CD4-positive, alpha-beta T cell treated with Interleukin-15 for 1 hour (primary cell): ENCODE measurements at places on chromosomes 1 and 21.

- peak; percentile 94 for DNase-seq
These were observed 32.4 kb downstream of the EIF2D start for GRCh38 chr1:206579747-206580437.

GRCh38 chr1:187621951-187622350, 793.2 kb downstream of the PLA2G4A start:
- DNase-seq: no peak

DNA sequence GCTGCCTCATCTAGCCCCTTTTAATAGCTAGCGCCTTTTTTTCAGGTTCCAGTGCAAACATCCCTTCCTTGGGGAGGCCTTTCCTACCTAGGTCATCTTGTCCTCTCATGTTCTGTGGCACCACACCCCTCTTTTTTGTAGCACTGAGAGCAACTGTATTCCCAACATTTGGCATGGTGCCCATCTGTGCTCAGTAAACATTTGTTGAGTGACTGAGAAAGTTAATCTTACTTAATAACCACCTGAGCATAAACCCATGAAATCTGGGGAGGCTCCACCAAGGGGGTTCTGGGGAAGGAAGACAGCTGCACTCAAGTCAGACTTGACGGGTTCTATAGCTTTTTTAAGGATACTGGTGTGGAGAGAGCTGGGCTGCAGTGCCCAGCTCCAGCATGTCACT, 90.0 kb downstream of the NOS1AP start:
- no peak for DNase-seq

- DNase-seq: no peak
These were observed 92.5 kb downstream of the CDC42BPA start for GRCh38 chr1:227225715-227226346.

- DNase-seq: no peak
These were observed 54.9 kb downstream of the CAPZB start for GRCh38 chr1:19430121-19431068.

DNA sequence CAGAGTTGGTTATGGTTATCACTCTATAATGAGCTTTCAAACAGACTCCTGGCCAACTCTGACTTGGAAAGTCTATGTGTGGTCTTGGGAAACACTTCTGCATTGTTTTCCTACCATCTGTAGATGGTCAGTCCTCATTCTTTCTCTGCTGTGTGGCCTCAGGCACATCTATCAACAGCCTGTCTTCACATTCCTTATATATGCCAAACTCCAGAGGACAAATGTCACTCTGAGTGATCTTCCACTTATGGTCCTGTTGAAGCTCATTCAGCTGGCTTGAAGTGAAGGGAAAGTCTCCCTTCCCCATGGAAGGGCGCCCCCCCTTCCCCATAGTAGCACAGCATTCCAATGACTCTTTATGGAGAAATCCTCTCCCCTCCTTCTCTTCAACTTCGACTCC, 58.7 kb downstream of the VANGL2 start:
- DNase-seq: no peak

- DNase-seq: no peak
These were observed 355.8 kb upstream of the LYPLAL1 start for GRCh38 chr1:218817691-218818465.

DNA sequence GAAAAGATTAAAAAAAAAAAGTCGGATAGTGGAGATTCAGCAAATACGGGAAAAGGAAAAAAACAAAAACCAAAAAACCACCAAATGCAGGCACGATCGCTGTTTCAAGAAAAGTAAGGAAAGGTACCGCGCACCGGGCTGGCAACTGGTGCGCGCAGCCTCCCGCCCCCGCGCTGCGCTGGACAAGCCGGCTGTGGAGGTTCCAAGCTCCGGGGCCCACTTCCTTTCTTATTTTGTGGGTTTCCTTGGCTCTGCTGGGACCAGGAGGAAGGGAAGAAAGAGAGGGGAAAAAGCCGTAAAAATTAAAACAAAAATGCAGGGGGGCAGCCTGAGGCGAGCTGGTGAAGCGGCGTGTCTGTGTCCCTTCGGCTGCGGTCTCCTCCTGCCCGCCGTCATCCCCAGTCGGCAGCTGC, 233 bp downstream of the ADAMTS5 start:
- no peak for DNase-seq

GRCh38 chr1:38819040-38819439, 40.5 kb downstream of the RRAGC start:
- no peak for DNase-seq

DNA sequence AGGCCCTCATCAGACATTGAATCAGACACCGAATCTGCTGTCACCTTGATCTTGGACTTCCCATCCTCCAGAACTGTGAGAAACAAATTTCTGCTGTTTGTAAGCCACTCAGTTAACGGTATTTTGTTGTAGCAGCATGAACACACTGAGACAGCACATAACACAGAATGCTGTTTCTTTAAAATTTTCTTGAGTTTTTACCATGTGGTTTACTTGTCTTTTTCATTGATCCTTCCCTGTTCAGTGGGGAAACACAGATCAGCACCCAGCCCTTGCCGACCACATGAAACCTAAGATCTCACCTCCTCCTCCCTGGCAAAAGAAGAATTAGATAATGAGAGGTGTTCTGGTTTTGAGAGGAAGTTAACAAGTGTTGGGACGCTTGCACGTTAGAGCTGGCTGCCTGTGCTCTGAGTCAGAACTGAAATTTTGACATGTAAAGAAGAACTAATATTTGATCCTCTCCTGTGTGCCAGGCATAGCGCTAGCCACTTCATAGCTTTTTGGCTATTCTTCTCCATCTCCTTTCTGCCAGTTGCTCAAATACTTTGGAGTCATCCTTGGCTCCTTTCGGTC, 179.6 kb downstream of the DHRS3 start:
- DNase-seq: peak; percentile 52

- DNase-seq: no peak
These were observed 69.3 kb downstream of the FOXD2 start for GRCh38 chr1:47507144-47507543.

DNA sequence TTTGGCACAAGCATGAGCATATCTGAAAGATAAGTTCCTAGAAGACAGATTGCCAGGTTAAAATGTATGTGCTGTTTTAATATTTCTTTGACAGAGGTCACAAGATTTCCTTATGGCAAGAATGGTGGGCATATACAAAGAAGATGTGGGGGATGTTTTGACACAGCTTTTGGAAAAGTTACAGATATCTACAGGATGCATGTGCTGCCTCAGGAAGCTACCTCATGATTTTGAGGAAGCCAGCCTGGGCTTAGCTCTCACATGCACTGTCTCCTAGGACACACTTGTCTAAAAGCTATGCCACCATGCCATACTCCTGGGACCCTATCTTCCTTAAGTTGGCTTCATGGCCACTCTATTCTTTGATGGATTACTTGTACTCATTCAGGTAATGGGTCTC, 99.9 kb downstream of the C1orf94 start:
- DNase-seq: no peak

DNA sequence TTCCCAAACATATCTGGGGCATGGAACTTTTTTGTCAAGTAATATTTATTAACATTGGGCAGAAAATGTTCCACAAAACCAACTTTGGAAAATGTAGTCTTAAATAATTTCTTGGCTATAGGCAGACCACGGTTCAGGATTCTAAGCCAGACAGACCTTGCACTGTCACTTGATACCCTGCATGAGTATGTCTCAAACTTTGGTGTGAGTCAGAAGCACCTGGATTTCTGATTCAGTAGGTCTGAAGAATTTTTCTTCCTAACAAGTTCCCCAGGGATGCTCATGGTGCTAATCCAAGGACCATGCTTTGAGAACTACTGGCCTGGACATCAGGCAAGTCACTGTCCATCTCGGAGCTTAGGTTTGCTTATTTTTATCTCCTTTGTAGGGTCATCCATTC, 562.0 kb downstream of the PLPP3 start:
- DNase-seq: no peak

- no peak for DNase-seq
These were observed 28.2 kb downstream of the SNAP47 start for GRCh38 chr1:227763246-227764018.

DNA sequence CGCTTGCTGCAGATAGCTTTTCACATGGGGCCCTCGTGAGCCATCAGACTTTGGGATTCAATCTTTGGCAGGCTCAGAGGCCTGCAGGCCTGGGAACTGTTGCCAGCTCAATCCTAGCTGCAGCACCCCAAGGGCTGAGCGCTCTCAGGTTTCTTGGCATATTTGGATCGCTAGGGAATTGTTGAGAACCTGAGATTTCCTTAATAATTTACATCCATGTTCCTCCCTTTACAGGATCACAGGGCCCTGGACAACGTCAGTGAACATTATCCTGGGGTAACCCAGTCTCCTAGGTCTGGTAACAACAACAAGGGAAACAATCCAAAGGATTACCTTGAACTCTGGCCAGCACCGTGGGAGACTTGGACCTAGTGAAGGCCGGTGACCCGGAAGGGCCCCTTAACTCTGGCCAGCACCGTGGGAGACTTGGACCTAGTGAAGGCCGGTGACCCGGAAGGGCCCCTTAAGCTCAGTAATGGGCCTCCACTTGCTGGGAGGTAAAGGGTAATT, 49.3 kb upstream of the NEK2 start:
- DNase-seq: no peak

GRCh38 chr1:27113861-27114260, 41.1 kb downstream of the SLC9A1 start:
- DNase-seq: no peak

DNA sequence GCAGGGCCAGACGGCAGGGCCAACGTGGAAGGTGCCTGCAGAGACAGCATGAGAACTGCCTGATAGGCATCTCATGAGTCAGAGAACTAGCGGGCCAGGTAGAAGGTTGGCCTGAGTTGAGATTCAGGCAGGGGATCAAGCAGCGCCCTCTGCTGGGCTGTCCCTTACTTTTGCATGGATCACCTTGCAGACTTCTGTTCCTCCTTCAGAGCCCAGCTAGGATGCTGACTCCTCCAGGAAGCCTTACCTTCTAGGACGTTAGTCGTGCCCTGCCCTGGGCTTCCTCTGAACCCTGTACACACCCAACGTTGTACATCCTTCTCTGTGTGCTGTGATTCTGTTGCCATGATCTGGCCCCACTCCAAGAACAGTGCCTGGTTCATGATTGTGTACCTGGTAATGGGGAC, 231.3 kb upstream of the VAMP3 start:
- DNase-seq: no peak

- no peak for DNase-seq
These were observed 64.0 kb downstream of the PLPPR5 start for GRCh38 chr1:98940722-98941079.

DNA sequence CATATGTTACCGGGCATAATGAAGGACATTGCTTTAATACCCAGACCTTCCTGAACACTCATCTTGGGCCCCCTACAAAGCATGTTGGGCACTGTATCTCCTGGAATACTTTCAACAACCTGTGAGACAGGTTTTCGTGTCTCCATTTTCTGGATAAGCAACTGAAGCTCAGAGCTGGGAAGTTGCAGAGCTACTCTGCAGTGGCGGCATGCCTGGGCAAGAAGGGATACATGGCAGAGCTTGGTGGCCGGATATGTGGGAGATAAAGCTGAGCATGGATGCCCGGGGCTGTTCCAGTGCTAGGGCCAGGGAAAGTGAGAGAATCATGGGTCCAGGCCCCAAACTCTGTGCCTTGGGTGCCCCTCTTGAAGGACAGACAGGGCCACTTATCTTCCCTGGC, 71.6 kb upstream of the KCND3 start:
- DNase-seq: no peak

DNA sequence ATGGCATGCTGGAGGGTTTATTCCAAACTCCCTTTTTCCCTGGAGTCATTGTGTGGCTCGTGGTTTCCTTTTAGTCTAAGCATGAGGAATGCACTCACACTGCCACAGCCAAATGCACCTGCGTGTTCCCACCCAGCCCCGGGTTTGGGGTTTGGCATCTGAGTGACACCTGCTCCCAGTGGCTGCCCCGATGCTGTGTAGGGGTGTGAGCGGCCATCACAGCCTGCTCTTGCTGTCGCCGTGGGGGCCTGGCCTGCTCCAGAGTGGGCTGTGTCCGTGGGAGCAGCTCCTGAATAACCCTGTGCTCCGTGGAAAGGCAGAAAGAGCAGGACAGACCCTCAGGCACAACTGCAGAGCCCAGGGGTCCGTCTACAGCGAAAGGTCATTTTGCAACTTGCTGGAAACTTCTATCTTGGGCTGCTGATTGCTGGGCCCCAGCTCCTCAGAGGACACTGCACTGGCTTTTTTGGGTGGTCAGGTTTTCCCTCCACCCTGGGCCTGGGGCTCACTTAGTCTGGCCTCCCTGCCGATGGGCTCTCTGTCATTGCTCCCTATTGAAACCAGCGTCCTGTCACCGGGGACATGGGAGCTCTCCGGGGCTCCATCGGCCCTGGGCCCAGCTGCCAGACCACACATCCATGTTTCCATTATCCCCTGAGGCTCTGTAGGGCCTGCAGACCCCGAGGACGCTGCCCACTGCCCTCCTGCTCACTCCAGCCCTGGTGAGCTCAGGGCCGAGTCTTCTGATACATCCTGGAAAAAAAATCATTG, 74.1 kb downstream of the AJAP1 start:
- no peak for DNase-seq

DNA sequence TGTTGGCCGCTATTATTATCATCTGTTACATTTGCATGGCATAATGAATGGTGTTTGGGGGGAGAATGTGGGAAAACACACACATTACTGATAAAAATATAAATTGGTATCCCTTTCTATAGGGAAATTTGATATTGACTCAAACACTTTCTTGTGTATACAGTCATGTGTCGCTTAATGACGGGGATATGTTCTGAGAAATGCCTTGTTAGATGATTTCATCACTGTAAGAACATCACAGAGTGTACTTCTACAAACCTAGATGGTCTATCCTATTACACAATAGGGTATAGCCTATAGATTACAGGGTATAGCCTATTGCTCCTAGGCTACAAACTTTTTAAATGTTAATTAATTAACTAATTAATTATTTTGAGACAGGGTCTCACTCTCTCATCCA, 67.2 kb upstream of the B3GALNT2 start:
- DNase-seq: no peak

GRCh38 chr21:43927591-43928221, 62.7 kb downstream of the AGPAT3 start:
- no peak for DNase-seq

DNA sequence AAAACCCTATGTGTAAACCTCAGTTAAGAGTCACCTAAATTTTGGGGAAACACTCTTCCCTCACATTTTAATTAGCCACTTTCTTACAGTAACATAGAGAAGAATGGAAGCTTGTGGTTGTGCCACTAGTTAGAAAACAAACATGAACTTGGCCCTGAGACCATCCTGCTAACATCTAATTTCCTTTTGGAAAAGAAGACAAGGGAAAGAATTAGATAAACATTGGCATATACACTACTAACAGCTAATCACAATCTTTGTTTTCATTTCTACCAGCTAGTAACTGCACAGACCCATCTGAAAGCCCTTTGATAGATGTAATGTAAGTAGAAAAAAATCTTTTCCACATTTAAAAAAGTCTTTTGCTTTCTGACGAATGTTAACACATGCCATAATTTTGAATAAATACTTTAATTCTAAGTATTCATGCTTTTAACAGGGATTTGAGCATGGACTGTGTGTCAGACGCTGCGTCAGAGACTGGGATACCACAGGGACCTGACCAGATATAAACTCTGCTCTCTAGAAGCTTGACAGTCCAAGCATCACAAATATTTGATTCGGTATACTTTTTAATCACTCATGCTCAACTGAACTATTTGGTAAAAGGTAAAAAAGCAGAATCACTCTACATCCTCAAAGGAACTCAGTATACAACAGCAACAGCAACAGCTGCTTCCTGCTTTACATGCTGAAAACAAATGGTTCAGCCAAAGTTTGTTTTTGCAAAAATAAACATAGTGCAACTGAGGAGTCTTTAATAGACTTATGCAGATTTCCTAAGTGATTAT, 30.2 kb downstream of the DPH5 start:
- no peak for DNase-seq
